H1 (cell line): ENCODE measurements at places on chromosomes 1 and 21. TPM values are rescaled to one million over a fixed set of nuclear protein-coding genes. Genes with fewer than 3 reads are reported as not detected.

The MAGOH gene
- total RNA-seq = 74.3 and 74.5 TPM in 2 replicates

- no peak for DNase-seq
These were observed 193.3 kb upstream of the SNX7 start for GRCh38 chr1:98468111-98468717.

DNA sequence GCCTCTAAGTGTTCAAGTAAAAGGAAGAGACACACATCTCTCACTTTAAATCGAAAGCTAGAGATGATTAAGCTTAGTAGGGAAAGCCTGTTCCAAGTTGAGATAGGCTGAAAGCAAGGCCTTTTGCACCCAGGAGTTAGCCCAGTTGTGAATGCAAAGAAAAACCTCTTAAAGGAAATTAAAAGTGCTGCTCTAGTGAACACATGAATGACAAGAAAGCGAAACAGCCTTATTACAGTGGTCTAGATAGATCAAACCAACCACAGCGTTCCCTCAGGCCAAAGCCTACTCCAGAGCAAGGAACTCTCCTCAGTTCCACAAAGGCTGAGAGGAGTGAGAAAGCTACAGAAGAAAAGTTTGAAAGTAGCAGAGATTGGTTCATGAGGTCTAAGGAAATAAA is 14.9 kb downstream of the TCP10L start:
- no peak for DNase-seq

- no peak for DNase-seq
These were observed 205.5 kb downstream of the GPATCH2 start for GRCh38 chr1:217425422-217425821.

DNA sequence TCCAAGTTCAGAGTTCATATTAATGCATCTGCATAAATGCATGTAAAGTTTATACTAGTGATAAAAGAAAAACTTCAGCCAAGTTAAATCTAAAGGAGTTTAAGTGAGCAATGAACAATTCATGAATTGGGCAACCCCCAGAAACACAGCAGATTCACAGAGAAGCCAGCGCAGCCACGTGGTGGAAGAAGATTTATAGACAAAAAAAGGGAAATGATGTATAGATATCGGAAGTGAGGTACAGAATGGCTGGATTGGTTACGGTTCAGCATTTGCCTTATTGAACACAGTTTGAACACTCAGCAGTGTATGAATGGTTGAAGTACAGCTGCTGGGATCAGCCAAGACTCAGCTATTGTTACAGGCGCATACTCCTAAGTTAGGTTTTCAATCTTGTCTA is 5.7 kb downstream of the AK5 start:
- DNase-seq = no peak

- DNase-seq = no peak
These were observed 4.8 kb upstream of the IL24 start for GRCh38 chr1:206892351-206892984.

DNA sequence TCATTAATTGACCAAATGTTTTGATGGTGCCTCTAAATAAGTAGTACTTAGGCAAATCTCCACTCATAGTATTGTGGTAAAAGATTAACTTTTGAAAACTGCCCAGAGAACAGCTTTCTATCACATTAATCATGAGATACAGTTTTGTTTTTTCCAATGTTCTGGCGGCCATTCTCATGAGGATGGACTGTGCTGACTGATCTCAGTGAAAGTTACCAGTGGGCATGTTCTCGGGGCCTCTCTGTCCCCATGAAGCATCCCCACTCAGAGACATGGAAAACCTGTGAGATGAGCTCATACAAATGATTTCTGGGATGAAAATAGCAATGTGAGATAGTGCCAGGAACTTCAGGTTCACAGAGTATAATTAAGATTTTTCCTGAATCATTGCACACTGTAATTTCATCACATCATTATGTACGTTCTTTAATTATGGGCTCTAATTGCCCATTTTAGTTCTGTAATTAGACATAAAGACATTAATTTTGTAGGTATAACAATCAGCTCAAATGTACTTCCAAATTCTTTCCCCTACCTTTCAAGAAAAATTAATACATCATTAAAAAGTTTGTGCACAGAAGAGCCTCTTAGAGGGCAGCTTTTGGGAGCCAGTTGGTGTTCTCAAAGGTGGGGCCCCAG is 40.5 kb downstream of the DDR2 start:
- DNase-seq = no peak

GRCh38 chr1:197272791-197273190 is 4.7 kb downstream of the CRB1 start:
- DNase-seq = no peak

- no peak for DNase-seq
These were observed 26.7 kb downstream of the PODN start for GRCh38 chr1:53088616-53089300.
